Activated CD4-positive, alpha-beta T cell treated with anti-CD3 and anti-CD28 coated beads, Interleukin-2, amount 50 U/mL, for 16 hours (primary cell): ENCODE measurements at places on chromosomes 13 and 19.

GRCh38 chr13:74771964-74772363, 637.8 kb upstream of the KLF12 start:
- no peak for DNase-seq

- DNase-seq = no peak
Observed at GRCh38 chr19:47027586-47028088, 8.0 kb downstream of the NPAS1 start.

DNA sequence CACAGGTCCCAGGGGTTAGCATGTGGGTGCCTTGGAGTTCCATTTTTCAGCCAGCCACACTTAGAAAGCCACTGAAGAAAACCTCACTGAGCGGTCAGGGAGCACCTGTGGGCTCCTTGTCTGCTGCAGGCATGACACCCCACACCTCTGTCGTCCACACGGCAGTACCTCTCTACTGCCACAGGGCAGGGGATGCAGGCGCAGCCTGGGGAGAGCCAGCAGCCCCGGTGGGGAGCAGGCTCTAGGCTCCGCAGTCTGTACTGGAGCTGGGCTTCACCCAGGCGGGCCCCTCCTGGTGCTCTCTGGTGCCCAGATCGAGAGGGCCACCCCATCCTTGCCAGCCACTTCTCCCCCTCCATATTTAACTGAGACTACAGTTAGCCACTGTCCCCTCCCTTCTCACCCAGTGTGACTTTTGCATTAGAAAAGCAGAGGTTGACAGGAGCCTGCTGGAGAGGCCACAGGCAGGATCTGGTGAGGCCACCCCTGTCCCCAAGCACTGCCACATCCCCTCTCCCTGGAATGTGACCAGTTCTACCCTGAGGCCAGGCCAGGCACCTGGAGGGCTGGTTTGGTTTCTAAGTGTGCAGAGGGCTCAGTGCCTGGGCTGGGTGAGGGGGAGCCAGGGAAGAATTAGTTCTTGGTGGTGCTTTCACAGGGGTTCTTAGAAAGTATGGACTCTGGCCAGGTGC, 104.4 kb downstream of the KDM4B start:
- DNase-seq = no peak

DNA sequence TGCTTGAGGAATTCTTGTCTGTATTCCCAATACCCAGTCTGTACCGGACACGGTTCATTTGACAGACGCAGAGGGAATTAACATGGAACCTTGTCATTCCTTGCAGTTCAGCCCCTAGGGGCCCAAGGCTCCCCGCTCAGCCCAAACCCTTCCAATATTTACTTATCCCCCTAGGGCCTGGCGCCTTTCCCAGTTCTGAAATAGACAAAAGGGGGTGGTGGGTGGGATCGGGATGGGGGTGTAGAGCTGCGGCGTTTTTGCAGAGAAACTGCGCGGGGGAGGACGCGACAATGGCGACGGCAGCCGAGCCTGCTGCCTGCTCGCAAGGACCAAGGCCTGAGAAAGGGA, 583 bp downstream of the AKAP8L start:
- no peak for DNase-seq

GRCh38 chr19:41172297-41173164, 20.5 kb upstream of the CYP2S1 start:
- DNase-seq = no peak

- DNase-seq = no peak
Observed at GRCh38 chr13:82597747-82598146, 1284.5 kb downstream of the SLITRK1 start.

DNA sequence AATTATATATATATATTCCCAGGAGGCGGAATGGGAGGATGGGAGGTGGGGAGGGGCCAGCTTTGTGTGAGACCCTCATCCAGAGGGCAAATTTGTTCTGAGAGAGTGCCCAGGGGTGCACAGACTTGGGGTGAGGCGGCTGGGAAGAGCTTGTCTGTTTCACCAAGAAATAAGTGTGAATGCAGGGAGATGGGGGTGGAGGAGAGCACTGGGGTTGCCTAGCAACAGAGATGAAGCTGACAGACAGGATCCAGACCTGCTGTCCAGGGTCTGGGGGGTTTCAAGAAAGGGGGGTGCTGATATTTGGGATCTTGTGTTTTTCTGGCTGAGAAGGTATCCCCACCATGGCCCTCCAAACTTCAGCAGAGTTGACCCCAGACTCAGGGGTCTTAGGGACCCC, 18.6 kb upstream of the TNFAIP8L1 start:
- no peak for DNase-seq

- DNase-seq = no peak
Observed at GRCh38 chr19:18725841-18726770, 42.6 kb downstream of the CRTC1 start.
